Smooth muscle cell of bladder (primary cell): ENCODE measurements at places on chromosomes 2 and 18. TPM values are rescaled to one million over a fixed set of nuclear protein-coding genes. Genes with fewer than 3 reads are reported as not detected.

PSMA8 gene
- total RNA-seq: not detected in 2 replicates

MAPK4 gene
- total RNA-seq: 0.09 TPM in 1 of 2 replicates, not detected in the other

MTIF2 gene
- 45.9 and 54.8 TPM in 2 replicates for total RNA-seq

CHRND gene
- total RNA-seq: not detected in 2 replicates

SEMA4C gene
- 18.3 and 22.1 TPM in 2 replicates for total RNA-seq

NAT8 gene
- not detected in 2 replicates for total RNA-seq

SAG gene
- total RNA-seq: not detected in 2 replicates

FASTKD2 gene
- total RNA-seq: 33.0 and 36.3 TPM in 2 replicates

FAM237A gene
- not detected in 2 replicates for total RNA-seq

ABCG5 gene
- total RNA-seq: not detected in 2 replicates

BCL11A gene
- total RNA-seq: 0.14 TPM in 1 of 2 replicates, not detected in the other

EVX2 gene
- total RNA-seq: under 0.01 TPM in 1 of 2 replicates, not detected in the other

IL36RN gene
- total RNA-seq: 0.09 TPM in 1 of 2 replicates, not detected in the other

DNAH6 gene
- total RNA-seq: 0.09 and 0.14 TPM in 2 replicates

SCG2 gene
- total RNA-seq: 2.1 and 3.3 TPM in 2 replicates

POTEC gene
- under 0.01 TPM in 1 of 2 replicates, not detected in the other for total RNA-seq

STPG4 gene
- 0.28 and 0.37 TPM in 2 replicates for total RNA-seq

MFSD2B gene
- total RNA-seq: 0.28 and 0.55 TPM in 2 replicates

MARCHF4 gene
- 0.28 and 0.37 TPM in 2 replicates for total RNA-seq

GNLY gene
- total RNA-seq: not detected in 2 replicates

HOXD9 gene
- total RNA-seq: 0.18 and 0.28 TPM in 2 replicates

MEIS1 gene
- 155 and 304 TPM in 2 replicates for total RNA-seq

CFAP210 gene
- under 0.01 TPM in 1 of 2 replicates, not detected in the other for total RNA-seq

OTOS gene
- not detected in 2 replicates for total RNA-seq

DUSP28 gene
- total RNA-seq: 2.0 and 2.1 TPM in 2 replicates

NLRC4 gene
- not detected in 2 replicates for total RNA-seq

FOXD4L1 gene
- under 0.01 and 0.09 TPM in 2 replicates for total RNA-seq

CIDEA gene
- 0.09 TPM in 1 of 2 replicates, not detected in the other for total RNA-seq

DSG1 gene
- not detected in 2 replicates for total RNA-seq

OR6B2 gene
- not detected in 2 replicates for total RNA-seq

CDH20 gene
- total RNA-seq: under 0.01 and 0.18 TPM in 2 replicates

TMEM150A gene
- total RNA-seq: 7.4 and 11.1 TPM in 2 replicates

METTL8 gene
- 6.4 and 10.0 TPM in 2 replicates for total RNA-seq

UPP2 gene
- not detected in 2 replicates for total RNA-seq

ANTXR1 gene
- total RNA-seq: 262 and 309 TPM in 2 replicates

MC2R gene
- not detected in 2 replicates for total RNA-seq

LYG2 gene
- total RNA-seq: not detected in 2 replicates

SNTG2 gene
- total RNA-seq: not detected in 2 replicates

ARHGAP15 gene
- total RNA-seq: 0.09 and 0.14 TPM in 2 replicates

SELENOI gene
- 13.7 and 15.1 TPM in 2 replicates for total RNA-seq

DCAF17 gene
- total RNA-seq: 17.1 and 23.4 TPM in 2 replicates

DNAJC5G gene
- not detected in 2 replicates for total RNA-seq

SERPINB10 gene
- not detected in 2 replicates for total RNA-seq

KCNK3 gene
- 0.18 and 0.28 TPM in 2 replicates for total RNA-seq

COL4A4 gene
- total RNA-seq: 0.14 and 0.65 TPM in 2 replicates

CTAGE1 gene
- not detected in 2 replicates for total RNA-seq

DSC3 gene
- 0.09 and 0.14 TPM in 2 replicates for total RNA-seq

SANBR gene
- 10.1 and 11.7 TPM in 2 replicates for total RNA-seq

ANAPC1 gene
- total RNA-seq: 32.3 and 44.6 TPM in 2 replicates

DSG2 gene
- 2.3 and 23.3 TPM in 2 replicates for total RNA-seq

GCA gene
- 2.0 and 3.7 TPM in 2 replicates for total RNA-seq

MTCL1 gene
- total RNA-seq: 20.5 and 23.5 TPM in 2 replicates

ACMSD gene
- total RNA-seq: under 0.01 TPM in 1 of 2 replicates, not detected in the other
